Cerebellar nuclear complex (tissue), 1 donor: ENCODE measurements at places on chromosomes 3 and 15.

- no peak for DNase-seq
Observed at GRCh38 chr3:125150525-125151441, 61.8 kb downstream of the SLC12A8 start.

DNA sequence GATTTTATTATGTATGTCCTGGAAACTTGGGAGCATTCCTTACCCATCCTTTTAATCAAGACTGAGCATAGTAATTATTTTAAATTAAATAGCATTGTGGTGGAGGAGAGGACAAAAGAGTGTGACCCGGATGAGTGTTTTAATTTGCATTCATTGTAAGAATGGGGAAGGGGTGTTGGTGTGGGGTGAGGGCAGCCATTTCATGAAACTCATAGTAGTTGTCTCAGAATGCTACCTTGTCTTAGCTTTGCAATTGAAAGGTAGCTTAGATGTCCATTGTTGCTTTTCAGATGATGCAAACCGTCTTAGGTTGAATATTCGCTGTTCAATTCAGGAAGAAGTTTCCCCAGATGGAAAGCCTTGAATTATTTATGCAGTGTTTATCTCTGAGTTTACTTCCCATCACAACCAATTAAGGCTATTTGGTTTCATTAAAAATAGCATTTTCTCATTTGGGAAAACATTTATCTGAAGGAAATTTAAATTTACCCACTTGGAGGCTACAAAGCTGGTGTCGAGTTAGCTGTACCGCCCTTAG is 328.4 kb downstream of the FEZF2 start:
- no peak for DNase-seq

GRCh38 chr3:31305340-31305739 is 227.4 kb upstream of the STT3B start:
- DNase-seq = no peak

DNA sequence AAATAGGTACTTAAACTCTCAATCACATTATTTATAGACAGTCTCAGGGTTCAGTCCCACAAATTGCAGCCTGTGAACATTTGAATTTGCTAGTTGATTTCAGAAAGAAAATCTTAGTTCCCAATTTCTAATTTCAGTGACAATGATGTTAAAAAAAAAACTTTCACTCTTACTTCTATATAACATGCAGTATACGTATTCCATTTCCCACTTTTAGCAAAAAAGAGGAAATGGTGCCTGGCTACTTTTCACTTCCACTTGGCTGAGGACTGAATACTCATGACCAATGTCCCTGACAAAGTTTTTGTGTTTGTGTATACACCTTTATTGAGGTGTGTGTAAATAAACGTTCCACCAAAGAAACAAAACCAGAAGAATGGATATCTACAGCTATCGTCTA is 32.1 kb upstream of the XCR1 start:
- DNase-seq = no peak

DNA sequence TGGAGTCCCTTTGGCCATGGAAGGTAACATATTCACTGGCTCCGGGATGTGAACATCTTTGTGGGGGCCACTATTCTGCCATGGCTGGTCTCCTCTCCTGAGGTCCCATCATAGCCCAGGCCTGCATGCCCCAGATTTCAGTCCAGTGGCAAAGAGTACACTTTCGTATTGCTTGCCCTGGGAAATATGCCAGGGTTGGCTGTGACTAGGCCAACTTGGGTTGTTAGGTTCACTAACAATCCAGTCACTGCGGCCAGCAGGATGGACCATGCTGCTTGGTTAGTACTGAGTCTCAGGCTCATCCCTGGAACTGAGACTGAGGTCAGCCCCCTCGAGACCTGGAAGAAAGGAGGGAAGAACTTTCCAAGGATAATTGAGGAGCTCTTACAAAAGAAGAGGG is 9.8 kb upstream of the EEFSEC start:
- DNase-seq = no peak

DNA sequence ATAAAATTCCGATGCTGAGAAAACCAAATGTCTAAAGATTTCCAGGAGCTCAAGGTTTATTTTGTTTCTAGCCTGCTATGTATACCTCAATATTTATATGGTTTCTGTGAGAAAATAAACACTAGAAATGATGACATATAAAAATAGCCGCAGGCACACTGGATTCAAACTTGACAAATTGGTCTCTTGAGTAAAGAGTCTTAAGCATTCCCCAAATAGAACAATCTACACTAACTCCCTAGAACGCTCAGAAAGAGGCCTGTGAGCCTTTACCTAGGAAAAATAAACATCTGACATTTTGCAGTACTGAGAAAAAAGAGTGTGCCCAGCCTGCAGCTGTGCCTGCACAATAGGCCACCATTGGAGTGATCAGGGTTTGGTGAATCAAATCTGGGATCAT is 75.2 kb downstream of the NEK10 start:
- DNase-seq = no peak

- no peak for DNase-seq
Observed at GRCh38 chr15:68982976-68983563, 31.4 kb upstream of the NOX5 start.

- DNase-seq = no peak
Observed at GRCh38 chr3:55675478-55675877, 188.4 kb upstream of the WNT5A start.

DNA sequence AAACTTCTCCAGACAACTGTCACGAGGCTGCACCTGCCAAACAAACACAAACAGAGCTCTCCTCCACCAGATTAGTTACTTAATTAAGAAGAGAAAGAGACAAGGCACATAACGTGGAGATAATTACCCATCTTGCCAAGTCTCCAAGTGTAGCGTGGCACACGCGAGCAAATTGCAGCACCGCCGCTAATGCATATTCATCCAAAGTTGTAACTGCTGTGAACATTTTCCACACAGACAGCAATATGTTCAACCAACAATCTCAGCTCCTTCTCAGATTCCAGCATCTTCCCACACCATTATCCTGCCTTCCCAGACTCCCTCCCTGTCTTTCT is 309.6 kb upstream of the TLE3 start:
- no peak for DNase-seq

DNA sequence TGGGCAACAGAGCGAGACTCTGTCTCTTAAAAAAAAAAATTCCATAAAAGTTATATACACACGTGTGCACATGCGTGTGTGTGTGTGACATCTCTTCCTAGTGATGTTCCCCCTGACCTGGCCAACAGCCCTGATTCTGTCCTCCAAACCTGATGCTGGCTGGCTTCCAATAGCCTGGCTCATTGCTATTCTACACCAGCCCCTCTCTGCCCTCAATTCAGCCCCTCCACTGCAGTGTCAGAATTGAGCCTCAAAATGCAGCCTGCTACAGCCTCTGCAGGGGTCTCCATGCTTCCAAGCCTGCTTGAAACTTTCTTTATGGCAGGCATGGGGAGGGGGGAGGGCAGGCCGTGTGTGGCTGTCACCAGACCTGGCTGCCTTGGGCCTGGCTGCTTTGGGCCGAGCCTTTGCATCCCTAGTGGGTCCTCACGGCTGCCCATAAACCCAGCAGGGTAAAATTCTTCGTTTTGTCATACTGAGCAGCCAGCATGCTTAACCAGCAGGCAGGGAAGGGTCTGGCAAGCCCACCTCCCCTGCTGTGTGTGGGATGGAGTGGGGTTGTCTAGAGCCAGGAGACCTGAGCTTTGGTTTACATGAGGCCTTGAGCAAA is 22.7 kb upstream of the DOCK3 start:
- no peak for DNase-seq

DNA sequence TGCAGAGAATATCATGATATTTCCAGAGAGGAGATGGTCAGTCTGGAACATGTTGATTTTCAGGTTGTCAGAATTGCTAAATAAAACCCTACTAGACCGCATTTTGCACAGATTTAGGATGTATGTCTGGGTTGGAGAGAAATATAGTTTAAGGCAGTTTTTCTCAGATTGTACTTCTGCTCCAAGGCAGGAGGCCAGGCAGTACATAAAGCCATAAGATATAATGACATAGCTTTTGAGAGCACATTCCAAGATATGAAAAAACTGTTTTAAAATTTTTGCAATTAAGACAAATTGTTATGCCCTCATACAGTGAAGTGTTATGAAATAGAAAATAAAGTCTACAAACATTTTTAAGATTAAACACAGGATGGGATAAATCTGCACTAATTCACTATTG is 301.8 kb upstream of the CBLB start:
- DNase-seq = no peak

DNA sequence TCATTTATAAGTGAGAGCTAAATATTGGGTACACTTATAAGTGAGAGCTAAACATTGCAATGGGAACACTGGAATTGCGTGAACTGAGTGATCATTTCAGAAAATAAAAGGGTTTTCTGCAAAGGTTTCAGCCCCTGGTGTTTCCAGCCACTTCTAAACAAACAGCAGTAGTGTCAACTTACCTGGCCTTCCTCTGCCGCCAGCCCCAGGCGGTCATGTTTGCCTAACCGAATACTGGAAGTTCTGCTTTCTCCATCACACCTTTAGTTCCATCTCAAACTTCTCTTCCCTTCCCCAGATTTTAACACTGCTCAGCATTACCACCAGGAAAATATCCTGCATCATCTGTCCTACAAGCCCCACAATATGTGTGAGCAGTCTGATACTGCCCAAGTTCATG is 58.6 kb downstream of the MRPL3 start:
- DNase-seq = no peak
